ENCODE measurements at places on chromosomes 3 and 15.

DNA sequence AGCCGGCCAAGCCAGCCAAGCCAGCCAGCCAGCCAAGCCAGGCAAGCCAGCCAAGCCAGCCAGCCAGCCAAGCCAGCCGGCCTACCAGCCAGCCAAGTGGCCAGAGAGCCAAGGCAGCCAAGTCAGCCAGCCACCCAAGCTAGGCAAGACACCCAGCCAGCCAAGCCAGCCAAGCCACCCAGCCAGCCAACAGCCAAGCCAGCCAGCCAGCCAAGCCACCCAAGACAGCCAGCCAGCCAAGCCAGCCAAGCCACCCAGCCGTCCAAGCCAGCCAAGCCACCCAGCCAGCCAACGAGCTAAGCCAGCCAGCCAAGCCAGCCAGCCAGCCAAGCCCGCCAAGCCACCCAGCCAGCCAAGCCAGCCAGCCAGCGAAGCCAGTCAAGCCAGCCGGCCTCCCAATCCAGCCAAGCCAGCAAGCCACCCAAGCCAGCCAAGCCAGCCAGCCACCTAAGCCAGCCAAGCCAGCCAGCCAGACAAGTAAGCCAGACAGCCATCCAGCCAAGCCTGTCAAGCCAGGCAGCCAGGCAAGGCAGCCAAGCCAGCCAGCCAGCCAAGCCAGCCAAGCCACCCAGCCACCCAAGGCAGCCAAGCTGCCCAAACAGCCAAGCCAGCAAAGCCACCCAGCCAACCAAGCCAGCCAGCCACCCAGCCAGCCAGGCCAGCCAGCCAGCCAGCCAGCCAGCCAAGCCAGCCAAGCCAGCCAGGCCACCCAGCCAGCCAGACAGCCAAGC, 200.5 kb downstream of the GOLGA6L6 start:
- DNase-seq, result peak; percentile 21

GRCh38 chr15:43215961-43216360, 4.9 kb downstream of the EPB42 start:
- DNase-seq, result peak; percentile 10

GRCh38 chr15:82730022-82730530, 20.4 kb upstream of the AP3B2 start:
- no peak for DNase-seq

DNA sequence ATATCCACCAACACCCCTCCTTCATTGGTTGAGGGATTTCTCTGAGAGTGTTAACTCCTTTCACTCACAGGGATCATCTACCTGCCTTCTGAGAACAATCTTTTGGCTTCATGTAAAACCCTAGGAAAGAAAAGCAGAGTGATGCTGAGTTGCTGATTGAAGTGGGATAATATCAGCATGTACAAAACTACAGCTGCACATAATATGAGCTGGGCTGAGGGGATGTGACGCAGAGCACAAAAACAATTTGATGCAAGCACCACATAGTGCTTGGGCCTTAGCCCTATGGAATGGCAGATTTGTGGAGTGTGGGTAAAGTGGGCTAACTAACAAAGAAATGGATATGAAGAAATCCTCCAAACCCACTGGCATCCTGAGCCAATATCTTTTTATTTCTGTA, 267.6 kb upstream of the KCNH8 start:
- DNase-seq, result no peak

- DNase-seq, result no peak
Measured at GRCh38 chr3:182692695-182693094, 100.6 kb upstream of the ATP11B start.

GRCh38 chr3:37598808-37599581, 262.7 kb upstream of the CTDSPL start:
- DNase-seq, result peak; percentile 9

GRCh38 chr3:140198242-140198641, 263.3 kb downstream of the CLSTN2 start:
- DNase-seq, result no peak

GRCh38 chr15:66425837-66426236, 39.1 kb downstream of the MAP2K1 start:
- DNase-seq, result no peak

- DNase-seq, result no peak
Measured at GRCh38 chr3:16030342-16030741, 144.1 kb upstream of the GALNT15 start.

- no peak for DNase-seq
Measured at GRCh38 chr15:70309716-70310115, 212.0 kb upstream of the TLE3 start.

DNA sequence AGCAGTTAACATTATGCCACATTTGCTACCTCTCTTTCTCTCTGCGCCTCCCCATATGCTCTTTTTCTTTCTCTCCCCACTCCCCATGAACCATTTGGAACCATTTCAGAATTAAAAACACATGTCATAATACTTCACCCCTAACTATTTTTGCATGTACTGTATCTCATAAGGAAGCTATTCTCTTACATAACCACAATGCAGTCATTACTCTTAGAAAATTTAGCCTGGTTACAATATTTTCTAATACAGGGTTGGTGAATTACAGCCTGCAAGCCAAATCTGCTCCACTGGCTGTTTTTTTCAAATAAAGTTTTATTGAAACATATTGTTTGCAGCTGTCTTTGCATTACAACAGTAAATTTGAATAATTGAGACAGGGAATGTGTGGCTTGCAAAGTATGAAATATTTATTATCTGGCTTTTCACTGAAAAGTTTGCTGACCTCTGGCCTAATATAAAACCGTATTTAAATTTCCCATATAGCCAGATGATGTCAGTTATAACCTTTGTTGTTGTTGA, 62.8 kb downstream of the SGO1 start:
- DNase-seq, result peak; percentile 34

DNA sequence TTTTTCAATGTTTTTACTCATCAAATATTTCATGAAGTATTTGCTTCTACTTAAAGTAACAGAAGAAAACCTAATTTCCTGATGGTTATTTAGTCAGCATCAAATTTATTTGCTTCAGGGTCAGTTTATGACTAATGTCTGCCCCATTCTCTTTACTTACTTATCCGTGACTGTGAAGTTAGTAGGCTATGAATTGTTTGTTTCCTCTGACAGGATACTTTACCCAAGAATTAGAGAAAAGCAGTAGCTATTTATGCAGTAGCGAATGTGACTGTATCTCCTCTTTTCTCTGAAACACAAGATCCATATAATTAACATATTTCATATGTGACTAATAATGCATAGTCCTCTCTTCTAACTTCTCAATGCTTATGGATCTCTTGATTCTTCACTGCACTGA, 329.9 kb upstream of the ROBO1 start:
- no peak for DNase-seq

- peak; percentile 33 for DNase-seq
Measured at GRCh38 chr3:57128826-57129667, 36.1 kb downstream of the IL17RD start.

- DNase-seq, result no peak
Measured at GRCh38 chr3:119562307-119562961, 3.0 kb upstream of the CD80 start.

GRCh38 chr15:70374096-70374495, 276.4 kb upstream of the TLE3 start:
- DNase-seq, result no peak

DNA sequence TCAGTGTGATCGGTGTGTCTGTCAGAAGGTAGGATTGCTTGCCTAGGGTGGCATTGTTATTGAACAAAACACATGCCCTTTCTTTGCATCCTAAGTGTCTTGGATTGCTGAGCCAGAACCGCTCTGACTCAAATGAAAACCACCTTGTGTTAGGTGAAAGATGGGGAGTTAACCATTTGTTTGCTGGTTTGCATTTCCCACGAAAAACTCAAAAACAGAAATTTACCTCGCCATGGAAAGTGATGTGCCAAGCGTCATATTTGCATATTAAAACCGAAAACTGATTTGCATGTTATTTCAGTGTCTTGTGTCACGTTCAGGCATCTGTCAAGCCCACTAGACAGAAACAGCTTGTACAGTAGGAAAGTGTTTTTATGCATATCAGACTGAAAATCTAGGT, 474.6 kb upstream of the TPRG1 start:
- DNase-seq, result no peak
